ENCODE measurements at places on chromosomes 12 and 14.
A peak's percentile ranks its signal among the peaks of the same experiment; 100 is the strongest.

DNA sequence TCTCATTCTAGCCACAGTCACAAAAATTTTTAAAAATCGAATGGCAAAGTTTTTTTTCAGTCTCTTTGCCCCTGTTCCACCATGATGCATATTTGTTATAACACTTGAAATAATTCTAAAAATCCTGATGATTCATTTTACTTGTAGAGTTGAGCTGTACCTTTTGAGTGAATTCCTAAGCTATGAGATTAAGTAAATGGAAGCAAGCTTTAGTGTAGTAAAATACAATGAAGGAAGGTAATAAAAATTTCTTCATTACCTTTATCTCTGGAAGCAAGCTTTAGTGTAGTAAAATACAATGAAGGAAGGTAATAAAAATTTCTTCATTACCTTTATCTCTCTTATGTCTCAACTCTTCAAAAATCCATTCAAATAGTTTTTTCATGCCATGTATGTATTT lies 46.1 kb downstream of the TMTC3 start:
- no peak for DNase-seq

- DNase-seq, result peak; percentile 92
Observed at GRCh38 chr14:55097881-55098560, 31.0 kb upstream of the LGALS3 start.

GRCh38 chr12:103901518-103902173 lies 28.6 kb upstream of the HSP90B1 start:
- DNase-seq, result no peak

DNA sequence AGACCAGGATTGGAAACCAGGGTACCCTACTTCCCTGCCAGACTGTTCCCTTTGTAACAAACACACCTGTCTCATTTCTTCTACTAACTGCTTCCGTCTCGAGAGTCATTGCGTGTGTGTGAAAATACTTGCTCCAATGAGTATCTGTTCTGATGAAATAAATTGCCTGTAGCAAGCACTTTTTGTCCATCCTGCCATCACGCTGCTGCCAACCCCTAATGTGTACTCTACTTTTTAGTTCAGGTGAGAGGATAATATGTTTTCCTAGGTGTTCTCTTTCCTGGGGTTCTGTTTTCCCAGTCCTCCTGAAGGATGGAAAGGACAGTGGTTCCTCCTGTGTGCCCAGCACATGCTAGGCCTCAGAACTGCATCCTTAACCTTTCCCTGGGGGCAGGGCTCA lies 1.0 kb downstream of the TUNAR start:
- DNase-seq, result no peak

DNA sequence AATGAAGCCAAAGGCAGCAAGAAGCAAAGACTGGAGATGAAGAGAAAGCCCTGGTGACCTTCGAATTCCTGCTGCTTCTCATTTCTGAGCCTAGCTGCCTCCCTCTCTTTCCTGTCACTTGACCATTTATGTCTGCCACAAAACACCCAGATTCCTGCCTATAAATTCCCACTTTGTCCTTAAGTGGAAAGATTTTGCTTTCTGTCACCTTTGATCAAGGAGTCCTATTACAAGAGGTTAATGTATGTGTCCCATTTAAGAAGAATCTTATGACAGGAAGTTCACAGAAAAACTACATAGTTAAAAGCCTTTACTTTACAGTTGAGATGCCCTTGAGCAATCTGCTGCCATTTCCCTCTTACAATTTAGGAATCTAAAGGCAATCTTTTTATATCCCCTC lies 155.7 kb downstream of the GALC start:
- DNase-seq, result no peak

- no peak for DNase-seq
Observed at GRCh38 chr12:9041321-9041720, 52.0 kb downstream of the KLRG1 start.

- no peak for DNase-seq
Observed at GRCh38 chr12:131199221-131199620, 245.5 kb downstream of the ADGRD1 start.

DNA sequence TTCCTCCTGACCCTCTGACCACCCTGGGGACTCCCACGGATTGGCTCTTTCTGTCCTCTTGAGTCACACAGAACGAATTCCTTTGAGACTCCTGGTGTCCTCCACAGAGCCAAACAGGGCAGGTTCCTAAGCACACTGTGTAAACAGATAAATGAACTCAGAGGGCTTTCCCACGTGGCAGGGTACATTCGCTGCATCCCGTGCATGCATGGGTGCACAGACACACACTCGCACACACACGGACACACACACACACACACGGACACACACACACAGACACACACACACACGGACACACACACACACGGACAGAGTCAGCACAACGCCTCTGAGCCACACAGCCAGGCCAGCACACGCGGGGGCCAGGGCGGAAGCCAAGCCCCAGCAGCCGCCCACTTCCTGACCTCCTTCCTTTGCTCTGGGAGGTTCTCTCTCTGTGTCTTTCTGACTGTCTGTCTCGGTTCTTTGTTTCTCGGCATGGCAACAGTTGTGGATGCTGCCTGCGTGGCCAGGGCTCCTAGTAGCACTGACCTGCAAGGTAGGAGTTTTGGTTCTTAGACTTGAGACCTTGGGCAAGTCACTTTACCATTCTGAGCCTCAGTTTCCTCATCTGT lies 706 bp downstream of the CRACR2A start:
- DNase-seq, result peak; percentile 87

DNA sequence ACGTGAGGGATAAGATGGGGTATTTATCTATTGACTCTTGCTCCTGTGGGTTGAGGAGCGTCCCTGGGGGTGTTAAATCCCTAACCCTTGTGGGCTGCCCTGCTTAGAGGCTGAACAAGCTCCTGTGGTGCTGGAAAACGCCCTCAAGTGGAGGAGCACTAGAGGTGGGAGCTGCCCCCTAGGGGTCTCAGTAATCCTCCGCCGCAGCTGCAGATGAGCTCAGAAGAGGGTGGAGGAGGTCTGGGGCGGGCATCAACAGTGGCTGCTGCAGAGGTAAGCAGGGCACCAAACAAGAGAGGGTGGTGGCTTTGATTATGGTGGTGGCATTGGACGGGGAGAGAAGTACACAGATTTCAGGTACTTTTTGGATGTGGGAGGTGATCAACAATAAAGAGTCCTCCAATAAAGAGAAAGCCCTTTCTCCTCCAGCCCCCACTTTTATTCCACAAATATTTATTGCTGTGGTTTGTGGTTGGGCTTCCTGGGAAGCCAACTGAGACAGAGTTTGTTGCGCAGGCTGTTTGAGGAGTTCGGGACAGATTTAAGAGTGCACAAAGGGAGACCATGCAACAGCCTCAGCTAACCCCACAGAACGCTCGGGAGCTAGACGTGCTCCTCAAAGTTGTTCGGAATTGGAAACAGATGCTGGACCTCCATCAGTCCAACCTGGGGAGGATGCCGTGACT lies 179.9 kb downstream of the ADCK1 start:
- DNase-seq, result no peak

DNA sequence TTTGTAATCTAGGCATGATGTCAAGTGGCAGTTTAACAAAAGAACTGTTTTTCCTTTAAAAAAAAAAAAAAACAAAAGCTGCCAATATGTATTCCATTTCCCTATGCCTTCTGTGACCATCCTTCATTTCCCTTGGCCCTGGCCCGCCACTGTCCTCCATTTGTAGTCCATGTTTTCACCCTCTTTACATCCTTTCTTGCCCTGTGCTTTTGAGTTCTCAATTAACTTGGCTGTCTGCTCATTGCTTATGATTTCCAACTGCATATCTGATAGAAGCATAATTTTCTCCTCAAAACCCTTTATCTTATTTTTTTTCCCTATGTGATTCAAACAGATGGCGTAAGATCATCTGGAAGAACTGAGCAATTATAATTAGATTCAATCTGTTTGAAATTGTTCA lies 297.5 kb downstream of the NAV3 start:
- DNase-seq, result no peak

DNA sequence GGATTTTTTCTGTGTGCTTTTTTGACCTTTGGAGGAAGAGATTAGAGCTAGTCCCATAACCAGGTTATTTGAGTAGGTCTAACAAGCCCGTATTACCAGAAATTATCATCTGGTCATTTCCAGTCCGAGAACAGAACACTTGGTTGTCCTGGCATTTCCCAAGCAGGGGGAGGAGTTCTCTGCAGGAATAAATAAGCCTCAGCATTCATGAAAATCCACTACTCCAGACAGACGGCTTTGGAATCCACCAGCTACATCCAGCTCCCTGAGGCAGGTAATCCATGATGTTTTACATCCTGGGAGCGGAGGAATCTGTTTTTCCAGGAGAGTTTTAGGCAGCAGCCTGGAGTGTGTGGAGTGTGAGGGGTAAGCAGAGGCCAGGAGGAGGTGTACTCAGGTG lies at the start of gene SERPINA3:
TSS of gene SERPINA3 (plus strand) at position 218 of the 400 bp plus-strand sequence. CDS start 2,051 bp downstream, outside the sequence.
- DNase-seq, result no peak

DNA sequence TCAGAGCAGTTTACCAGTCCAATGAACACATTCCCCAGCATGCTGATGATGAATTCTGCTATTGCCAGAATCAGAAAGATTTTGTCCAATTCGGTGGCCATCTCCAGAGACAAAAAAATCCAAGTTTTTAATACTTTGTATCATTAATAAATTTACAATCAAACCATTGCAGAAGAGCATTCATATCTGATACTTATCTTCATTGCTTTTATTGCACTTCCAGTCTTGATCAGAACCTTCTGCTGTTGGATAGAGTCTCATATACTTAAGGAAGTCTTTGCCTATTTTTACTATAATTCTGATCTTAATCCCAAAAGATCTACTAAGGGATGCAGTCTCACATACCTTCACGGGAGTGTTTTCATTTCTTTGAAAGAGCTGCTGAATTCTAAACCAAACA lies at the start of gene TAS2R42:
TSS of gene TAS2R42 (minus strand) at position 101 of the 400 bp plus-strand sequence. CDS start at position 101, 0 bp downstream.
- no peak for DNase-seq

DNA sequence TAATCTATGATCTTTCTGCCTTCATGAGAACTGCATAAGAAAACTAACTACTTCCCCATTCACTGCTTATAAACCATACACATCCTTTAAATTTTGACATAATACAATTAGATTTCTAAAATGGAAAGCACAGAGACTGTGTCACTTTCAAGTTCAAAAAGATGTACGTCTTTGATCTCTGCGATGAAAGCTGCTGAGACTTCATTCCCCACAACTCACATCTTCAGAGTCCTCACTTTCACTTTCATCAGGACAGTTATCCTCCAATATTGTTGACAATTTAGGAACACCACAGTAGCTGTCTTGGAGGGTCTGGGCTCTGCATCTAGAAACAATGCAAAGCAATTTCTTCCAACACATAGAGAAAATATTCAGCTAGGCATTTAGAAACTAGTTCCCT lies 47.9 kb upstream of the KCNC2 start:
- DNase-seq, result peak; percentile 1

GRCh38 chr14:74589291-74589879 lies 22.7 kb downstream of the LTBP2 start:
- DNase-seq, result no peak

DNA sequence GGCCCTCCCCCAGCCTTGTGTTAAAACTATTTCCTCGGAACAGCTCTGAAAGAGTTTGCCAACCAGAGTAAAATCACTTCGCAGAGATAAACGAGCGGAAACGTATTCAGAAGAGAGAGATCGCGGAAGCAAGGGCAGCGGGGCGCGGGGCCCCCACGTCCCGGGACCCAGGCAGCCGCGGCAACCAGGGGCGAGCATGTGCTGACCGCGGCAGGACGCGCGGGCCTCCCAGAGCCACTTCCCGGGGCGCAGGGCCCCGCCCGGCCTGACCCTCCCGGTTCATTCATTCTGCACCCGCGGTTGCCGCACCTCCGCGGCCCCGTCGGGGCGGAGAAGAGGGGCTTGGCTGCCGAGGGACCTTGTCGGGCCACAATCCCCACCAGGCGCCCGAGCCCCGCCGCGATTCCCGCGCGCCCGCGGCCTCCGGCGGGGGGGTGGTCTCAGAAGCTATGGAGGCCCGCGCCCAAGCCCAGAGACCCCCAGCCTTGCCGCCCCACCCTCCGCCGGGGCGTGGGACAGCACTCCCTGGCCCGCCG lies 598 bp downstream of the UBE2N start:
- peak; percentile 43 for DNase-seq
